ENCODE measurements at places on chromosomes 2 and 18.

GRCh38 chr18:76981396-76981968 lies 151.1 kb downstream of the MBP start:
- no peak for DNase-seq

DNA sequence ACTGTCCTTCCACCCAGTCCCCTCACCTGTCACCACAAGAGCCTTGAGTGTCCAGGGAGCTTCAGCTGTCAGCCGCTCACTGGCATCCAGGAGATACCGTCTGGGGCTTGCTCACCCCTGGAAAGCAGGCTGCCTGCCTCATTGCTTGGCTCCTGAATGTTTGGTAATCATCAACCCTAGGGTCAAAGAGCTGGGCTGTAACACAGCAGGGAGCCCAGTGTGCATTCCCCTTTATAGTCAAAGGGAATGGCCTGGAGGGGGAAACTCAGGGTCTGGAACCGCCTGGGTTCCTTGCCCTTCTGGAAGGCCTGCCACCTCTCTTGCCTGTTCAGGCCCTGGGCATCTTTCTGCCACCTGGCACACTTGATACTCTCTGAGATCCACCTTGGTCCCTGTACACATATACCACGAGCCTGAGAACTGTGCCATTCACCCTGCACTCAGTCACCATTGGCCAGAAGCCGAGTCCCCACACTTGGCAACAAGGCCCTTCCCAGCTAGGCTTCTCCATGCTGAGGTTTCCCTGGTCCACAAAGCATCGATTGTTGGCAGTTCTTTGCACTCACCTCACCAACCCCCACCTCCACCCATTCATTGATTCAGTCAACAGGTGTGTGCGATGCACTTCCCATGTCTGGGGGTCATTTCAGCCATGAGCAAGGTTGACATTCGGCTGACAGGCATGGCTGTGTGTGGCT lies 35.0 kb downstream of the TPRKB start:
- no peak for DNase-seq

- DNase-seq = no peak
These were observed 1.5 kb upstream of the WNT6 start for GRCh38 chr2:218858138-218858445.

- DNase-seq = no peak
These were observed 539.5 kb downstream of the RNF144A start for GRCh38 chr2:7456762-7457161.

DNA sequence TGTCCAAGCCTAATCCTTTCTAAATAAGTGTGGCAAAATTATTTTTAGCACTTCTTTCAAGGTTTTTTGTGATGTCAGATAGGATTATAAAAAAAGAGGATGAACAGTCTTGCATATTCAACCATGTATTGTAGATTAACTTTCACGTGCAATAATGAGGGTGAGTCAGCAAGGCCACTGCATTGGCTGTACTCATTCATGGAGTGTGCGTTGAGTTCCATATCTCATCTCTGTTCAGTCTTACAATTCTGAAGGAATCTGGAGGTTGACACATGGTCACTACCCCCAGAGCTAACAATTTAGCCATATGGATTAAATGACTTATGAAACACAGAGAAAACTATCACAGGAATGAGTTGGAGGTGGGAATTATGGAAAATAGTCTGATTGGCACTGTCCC lies 810.5 kb downstream of the SLC4A3 start:
- DNase-seq = no peak

DNA sequence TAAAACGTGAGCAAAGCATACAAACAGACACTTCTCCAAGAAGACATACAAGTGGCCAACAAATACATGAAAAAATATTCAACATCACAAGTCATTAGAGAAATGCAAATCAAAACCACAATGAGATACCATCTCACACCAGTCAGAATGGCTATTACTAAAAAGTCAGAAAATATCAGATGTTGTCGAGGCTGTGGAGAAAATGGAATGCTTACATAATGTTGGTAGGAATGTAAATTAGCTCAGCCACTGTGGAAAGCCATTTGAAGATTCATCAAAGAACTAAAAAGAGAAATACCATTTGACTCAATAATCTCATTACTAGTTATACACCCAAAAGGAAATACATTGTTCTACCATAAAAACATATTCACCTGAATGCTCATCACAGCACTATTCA lies 825.7 kb downstream of the SUCLG1 start:
- DNase-seq = no peak

GRCh38 chr2:44364604-44365003 lies 2.9 kb downstream of the CAMKMT start:
- no peak for DNase-seq

- no peak for DNase-seq
These were observed 1.8 kb downstream of the STRN start for GRCh38 chr2:36964496-36965058.

DNA sequence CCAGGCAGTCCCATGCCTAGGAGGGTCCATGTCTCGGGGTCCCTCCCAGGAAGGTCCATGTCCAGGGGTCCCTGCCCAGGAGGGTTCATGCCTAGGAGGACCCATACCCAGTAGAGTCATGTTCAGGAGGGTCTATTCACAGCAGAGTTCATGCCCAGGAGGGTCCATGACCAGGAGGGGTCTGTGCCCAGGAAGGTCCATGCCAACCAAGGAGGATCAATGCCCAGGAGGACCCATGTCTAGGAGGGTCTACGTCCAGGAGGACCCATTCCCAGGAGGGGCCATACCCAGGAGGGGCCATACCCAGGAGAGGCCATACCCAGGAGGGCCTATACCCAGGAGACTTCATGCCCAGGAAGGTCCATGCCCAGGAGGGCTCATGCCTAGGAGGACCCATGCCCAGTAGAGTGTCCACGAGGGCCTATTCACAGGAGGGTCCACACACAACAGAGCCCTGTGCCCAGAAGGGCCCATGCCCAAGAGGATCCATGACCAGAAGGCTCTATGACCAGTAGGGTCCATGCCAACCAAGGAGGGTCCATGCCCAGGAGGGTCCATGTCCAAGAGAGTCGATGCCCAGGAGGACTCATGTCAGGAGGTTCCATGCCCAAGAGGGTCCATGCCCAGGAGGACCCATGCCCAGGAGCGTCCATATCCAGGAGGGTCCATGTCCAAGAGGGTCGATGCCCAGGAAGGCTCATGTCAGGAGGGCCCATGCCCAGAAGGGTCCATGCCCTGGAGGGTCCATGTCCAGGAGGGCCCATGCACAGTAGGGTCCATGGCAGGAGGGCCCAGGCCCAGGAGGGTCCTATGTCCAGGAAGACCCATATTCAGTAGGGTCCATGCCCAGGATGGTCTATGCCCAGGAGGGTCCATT lies 10.1 kb downstream of the GPR35 start:
- DNase-seq = no peak

- DNase-seq = peak; percentile 91
These were observed 294.5 kb downstream of the PRKCE start for GRCh38 chr2:45946023-45946422.

GRCh38 chr18:42339372-42339771 lies 384.3 kb downstream of the PIK3C3 start:
- peak; percentile 26 for DNase-seq

GRCh38 chr2:38634684-38635083 lies 31.2 kb upstream of the GALM start:
- no peak for DNase-seq

GRCh38 chr18:76530846-76531245 lies 35.8 kb upstream of the ZNF516 start:
- no peak for DNase-seq

DNA sequence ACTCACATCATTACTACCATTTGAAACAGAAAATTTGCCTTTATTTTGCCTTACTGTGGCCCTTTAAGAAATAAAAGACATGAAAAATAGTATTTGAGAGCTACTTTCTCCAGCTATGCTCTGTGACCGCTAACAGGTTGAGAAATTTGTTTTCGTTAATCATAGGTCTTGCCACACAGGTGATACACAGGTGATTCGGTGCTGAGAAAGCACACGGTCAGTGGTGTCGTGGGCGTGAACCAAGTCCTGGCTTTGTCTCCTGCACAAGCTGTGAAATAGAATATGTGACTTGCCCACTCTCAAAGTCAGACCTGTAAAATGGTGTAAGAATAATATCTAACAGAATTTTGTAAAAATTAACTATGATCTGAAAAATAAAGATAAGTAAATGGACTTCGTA lies 155.3 kb upstream of the SLC39A10 start:
- DNase-seq = no peak

DNA sequence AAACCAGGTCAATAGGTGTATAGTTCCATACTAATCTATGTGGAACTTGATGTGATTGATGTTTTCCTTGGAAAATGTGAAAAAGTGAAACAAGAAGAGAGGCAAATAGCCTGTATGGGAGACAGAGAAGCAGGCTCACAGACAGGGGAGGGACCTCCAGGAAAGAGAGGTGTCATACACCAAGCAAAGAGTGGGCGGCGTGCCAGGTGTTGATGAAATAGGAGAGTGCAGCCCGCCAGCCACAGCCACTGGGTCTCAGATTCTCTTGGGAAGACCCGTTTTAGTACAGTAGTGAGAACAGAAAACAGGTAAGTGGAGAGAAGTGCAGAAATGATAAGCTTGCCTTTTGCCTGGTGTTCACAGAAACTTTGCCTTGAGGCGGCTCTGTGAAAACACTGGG lies 301.9 kb downstream of the ZNF407 start:
- DNase-seq = no peak

DNA sequence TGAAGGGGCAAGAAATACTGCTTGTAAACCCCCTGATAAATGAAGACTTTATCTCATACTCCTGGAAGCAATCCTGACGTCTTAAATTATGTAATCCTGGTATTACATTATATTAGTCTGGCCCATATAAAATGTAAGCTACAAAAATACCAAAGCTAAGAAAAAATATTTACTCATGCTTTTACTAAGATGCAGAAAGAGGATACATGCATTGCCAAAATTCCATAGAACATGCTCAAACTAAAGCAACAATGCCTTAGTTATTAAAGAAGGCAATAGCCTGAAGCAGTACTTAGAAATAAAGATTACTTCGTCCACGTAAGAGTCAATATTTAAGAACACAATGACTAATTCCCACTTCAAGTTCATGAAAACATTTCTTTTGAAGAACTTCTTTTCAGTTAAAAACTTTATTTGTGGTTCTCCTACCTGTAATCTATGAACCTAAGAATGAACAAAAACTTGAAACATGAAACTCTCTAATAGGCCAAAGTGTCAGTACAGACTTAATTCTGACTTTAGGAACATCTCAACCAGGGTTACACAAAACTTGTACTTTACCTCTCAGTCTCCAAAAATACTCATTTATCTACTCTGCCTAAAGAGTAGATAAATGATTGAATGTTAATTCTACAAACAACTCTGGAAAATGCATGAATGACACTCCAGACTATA lies 117.3 kb downstream of the THADA start:
- DNase-seq = no peak

GRCh38 chr18:76462326-76462694 lies 32.7 kb downstream of the ZNF516 start:
- DNase-seq = no peak

DNA sequence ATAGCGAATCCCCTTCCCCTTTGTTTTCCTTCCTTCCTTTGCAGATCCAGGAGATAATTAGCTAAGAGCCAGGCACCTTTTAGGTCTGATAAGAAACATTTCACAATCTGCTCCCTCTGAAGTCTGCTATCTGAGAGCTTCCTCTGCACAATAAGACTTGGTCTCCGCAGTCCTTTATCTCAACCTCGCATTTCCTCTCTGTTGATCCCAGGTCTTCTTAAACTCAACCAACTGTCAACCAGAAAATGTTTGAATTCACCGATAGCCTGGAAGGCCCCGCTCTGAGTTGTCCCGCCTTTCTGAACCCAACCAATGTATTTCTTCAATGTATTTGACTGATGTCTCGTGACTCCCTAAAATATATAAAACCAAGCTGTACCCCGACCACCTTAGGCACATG lies 78.4 kb upstream of the CTDP1 start:
- no peak for DNase-seq

DNA sequence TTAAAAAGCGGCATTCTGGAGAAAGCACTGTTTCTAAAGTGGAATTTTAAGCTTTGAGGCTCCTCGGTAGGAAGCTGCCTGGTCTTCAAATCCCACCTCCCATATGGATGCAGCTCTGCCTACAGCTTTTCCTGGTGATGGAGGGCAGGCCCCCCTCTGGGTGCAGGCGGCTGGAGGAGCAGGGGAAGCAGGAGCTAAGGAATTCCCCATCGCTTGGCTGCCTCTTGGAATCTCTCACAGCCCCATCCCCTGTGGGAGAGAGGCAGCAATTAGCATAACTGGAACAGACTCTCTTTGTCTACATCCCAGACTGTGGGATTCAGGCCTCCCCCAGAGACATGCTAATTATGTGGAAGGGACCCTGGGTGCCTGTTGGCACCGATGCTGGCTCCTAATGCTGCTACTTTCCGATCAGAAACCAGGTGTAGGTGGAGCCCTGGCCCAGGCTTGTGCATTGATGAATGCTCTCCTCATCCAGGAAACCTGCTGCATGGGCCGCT lies 51.3 kb downstream of the LIPG start:
- DNase-seq = peak; percentile 80

DNA sequence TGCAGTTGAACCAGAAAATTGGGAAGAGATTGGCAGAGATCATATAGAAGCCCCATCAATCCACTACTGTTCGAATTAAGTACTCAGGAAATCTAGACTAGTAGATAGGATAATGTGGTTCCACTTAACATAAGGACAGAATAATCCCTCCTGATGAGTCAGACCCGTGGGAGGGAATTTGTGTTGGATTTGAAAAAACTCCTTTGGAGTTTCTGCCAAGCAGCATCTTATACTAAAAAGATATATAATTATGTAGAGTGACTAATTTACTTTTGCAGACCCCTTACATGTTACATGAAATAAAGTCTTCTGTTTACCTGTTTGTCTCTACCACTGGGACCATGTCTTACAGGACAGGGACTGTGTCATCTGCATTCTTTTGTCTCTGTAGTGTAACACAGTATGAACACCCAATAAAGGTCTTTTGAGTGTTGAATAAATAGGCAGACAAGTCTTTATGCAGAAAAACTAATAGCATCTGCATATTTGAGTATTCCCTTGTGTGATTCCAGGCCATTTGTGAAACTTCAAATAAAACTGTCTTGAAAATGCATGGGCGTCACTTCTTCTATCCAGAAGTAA lies 122.6 kb upstream of the DNAJC10 start:
- peak; percentile 37 for DNase-seq

GRCh38 chr2:28588292-28588670 lies 92.4 kb downstream of the PLB1 start:
- no peak for DNase-seq

GRCh38 chr2:38700881-38701458 lies 35.1 kb downstream of the GALM start:
- no peak for DNase-seq

DNA sequence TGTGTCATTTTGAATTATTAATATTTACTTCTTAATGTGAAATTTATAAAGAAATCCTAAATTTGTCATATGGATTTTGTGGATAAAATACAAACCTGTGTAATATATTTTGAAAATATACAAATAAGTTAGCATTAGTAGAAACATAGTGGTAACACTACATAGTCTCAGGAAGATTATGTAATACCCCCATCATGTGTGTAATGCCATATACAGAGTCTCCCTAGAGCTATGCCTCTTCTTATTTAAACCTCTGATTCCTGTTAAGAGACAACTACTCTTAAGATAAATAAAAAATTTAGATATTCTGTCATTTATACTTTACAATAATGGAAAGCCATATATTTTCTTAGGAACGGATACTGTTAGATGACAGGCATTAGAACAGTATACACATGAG lies 2012.0 kb upstream of the LRRTM1 start:
- no peak for DNase-seq

Data from kidney epithelial cell (primary cell).